Activated T-helper 1 cell treated with Interleukin-2 at 50 U/mL for 16 hours (primary cell): ENCODE measurements at places on chromosomes 12 and 14.
A peak's percentile ranks its signal among the peaks of the same experiment; 100 is the strongest.

- DNase-seq = no peak
Measured at GRCh38 chr14:32230695-32231280, 27.7 kb upstream of the RNU6-8 start.

- no peak for DNase-seq
Measured at GRCh38 chr12:49962861-49963765, 1.4 kb downstream of the AQP5 start.

DNA sequence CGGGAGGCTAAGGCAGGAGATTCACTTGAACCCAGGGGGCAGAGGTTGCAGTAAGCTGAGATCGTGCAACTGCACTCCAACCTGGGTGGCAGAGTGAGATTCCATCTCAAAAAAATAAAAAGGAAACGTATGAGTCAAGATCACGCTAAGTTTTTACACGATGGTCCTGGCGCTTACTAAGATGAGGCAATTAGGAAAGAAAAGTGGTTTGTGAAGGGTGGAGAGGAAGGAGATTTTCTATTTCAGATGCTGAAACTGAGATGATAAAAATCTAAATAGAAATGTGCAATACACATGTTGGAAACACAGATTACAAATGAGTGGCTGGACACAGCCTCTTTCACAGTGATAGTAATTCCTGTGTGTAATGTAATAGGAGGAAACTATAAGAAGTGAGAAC, 63.2 kb downstream of the KDM5A start:
- DNase-seq = no peak

DNA sequence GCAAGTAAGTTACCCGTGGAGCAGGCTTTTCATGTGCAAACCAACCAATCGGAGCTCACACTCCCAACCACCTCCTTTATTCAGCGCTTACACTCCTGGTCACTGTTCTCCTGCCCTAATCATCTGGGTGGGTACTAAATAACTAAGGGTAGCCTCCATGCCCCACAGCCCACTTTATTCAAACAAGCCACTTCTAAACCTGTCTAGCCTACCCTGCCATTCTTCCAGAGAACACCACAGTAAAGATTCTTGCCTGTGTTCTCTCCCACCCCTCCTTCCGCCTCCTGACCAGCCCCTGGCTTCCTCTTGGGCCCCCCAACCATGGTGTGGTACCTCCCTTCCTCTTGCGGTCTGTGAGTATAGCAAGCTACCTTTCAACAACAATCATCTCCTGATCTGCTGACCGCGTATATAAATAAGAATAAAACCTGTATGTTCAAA, 581.9 kb downstream of the VRK1 start:
- DNase-seq = peak; percentile 25

DNA sequence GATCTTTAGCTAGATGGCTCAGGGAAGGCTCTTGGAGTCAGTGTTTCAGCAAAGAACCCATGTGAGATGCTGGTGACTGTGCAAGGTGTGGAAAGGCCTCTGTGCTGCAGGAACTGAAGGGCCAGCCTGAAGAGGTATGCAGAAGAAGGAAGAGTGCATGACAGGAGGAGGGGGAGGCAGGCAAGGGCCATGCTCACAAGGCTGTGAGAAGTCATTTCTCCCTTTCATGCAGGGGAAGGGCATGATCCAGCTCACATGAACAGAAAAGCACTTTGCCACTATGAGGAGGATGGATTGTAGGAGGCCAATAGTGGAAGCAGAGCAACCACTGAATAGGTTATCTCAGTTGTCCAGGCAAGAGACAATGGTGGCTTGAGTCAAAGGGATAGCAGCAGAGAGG, 83.7 kb downstream of the SSPN start:
- DNase-seq = no peak

- no peak for DNase-seq
Measured at GRCh38 chr12:9793779-9794395, 33.2 kb upstream of the CD69 start.

- DNase-seq = no peak
Measured at GRCh38 chr14:72541546-72541945, 352.4 kb downstream of the DPF3 start.

DNA sequence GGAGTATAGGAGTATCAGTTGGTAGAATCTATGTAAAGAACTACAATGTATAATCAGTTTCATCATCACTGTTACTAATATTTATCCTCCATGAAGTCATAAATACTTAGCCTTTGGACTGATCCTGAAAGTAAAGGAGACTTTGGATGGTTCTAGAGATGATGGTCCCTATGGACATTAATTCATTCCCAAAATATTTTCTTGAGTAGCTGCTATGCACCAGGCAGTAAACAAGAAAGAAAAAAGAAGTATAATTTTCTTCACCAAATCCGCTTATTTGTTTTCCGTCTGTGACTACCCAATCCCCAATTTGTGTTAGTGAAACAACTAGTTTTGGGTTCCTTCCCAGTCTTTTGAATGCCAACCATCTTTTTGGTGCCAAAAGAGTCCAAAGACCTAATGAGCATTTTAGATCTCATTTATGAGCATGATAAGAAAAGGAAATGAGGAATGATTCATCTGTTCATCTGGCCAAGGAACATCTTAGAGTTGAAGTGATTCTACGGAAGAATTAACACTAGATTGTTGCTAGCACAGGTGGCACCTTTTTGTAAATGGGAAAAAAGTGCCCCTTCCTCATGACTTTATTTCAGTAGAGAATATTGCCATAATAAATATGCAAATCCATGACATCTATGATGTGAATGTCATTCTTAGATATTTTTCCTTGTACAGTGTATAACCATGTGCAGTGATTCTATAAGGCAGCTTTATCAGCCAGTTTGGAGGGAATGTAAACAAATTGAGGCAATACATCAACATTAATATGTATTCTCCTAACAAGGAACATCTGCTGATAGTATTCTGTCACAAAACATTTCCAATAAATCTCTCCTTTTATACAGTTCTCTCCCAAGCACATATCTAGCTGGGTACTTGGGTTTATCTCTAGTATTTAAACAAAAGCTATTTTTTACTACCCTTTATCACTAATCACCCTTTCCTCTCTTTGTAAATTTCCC, 85.1 kb upstream of the CCDC91 start:
- DNase-seq = no peak

GRCh38 chr12:75020068-75020557, 189.5 kb downstream of the KCNC2 start:
- no peak for DNase-seq

GRCh38 chr12:9319044-9319841, 111.0 kb upstream of the PZP start:
- no peak for DNase-seq

- DNase-seq = no peak
Measured at GRCh38 chr12:81187686-81188085, 109.8 kb downstream of the ACSS3 start.
